ENCODE measurements at places on chromosomes 2 and 18. TPM values are rescaled to one million over a fixed set of nuclear protein-coding genes. Genes with fewer than 3 reads are reported as not detected.

TNFRSF11A gene
- total RNA-seq = under 0.01 TPM

- DNase-seq = no peak
Measured at GRCh38 chr2:104701411-104701911, 152.5 kb upstream of the POU3F3 start.

DNA sequence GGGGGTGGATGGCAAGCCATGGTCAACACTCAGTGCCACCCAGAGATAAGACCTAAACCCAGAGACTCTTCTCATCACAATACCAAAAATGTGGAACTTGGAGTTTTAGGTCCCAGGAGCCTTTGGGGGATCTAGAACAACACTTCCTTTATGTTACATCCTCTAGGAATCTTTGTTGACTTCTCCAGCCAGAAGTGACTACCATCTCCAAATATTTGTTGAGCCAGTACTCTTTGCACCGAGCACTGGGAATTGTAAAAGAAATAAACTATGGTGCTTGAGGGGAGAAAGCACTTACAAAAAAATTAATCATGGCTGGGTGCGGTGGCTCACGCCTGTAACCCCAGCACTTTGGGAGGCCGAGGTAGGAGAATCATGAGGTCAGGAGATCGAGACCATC is 120.0 kb upstream of the TMEM200C start:
- no peak for DNase-seq

GRCh38 chr2:214631406-214631805 is 178.1 kb downstream of the BARD1 start:
- no peak for DNase-seq

DYNAP gene
- not detected for total RNA-seq
